ENCODE measurements at places on chromosomes 2 and 18.

GRCh38 chr18:52334307-52334706 lies 5.7 kb upstream of the DCC start:
- DNase-seq: no peak

DNA sequence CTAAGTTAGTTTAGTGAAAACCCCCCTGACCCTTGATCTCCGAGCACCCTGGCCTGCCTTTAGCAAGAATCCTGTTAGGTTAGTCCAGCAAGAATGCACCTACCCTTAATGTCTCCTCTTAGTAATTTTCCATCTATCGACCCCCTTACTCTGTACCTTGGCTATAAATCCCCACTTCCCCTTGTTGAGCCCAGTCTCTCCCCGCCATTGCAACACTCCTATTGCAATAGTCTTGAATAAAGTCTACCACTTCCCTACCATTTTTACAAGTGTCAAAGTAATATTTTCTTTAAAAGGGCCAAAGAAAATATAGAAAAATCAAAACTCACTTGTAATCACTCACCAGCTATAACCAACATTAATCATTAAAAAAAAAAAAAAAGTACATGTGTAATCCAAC lies 4.2 kb upstream of the ZBTB7C start:
- DNase-seq: no peak

- DNase-seq: peak; percentile 85
Measured at GRCh38 chr18:32237049-32237448, 47.2 kb downstream of the MEP1B start.

- DNase-seq: no peak
Measured at GRCh38 chr18:58570360-58571064, 58.4 kb downstream of the ALPK2 start.

- no peak for DNase-seq
Measured at GRCh38 chr2:208937521-208937920, 486.3 kb upstream of the MAP2 start.

DNA sequence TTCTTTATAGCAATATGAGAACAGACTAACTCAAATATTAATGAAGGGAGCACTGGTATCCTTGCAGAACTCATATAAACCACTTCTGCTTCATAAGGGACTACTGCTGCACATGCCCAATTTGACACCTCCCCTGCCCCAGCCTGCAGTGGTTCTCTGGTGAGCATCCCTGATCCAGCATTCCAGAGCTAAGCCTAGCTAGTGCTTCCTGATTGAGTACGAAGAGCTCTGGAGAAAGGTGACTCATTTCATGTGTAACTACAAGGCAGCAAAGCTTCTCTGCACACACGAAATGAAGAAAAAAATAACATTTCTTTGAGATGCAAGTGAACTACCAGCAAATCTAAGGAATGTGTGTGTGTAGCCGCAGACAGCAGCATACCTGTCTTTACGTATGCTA lies 22.8 kb upstream of the ADNP2 start:
- DNase-seq: no peak

- DNase-seq: no peak
Measured at GRCh38 chr2:129205766-129206165, 773.7 kb upstream of the RAB6C start.

DNA sequence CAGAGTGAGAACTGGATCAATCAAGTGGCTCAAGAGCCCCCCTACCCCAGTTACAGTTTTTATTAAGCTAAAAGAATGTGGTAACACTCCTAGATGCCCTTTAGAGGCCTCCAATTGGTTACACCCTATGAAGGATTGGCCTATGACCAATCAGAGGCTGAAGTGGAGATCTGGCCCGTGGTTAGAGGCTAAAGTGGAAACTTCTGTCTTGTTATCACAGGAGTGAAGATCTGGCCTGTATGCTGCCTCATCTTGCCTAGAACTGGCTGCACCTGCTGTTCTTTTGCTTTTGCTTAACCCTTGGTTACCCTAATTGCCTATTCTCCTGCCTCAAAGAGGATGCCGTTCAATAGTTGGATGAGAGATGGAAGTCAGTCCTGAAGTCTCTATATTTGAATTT lies 100.1 kb upstream of the MAP2 start:
- no peak for DNase-seq

DNA sequence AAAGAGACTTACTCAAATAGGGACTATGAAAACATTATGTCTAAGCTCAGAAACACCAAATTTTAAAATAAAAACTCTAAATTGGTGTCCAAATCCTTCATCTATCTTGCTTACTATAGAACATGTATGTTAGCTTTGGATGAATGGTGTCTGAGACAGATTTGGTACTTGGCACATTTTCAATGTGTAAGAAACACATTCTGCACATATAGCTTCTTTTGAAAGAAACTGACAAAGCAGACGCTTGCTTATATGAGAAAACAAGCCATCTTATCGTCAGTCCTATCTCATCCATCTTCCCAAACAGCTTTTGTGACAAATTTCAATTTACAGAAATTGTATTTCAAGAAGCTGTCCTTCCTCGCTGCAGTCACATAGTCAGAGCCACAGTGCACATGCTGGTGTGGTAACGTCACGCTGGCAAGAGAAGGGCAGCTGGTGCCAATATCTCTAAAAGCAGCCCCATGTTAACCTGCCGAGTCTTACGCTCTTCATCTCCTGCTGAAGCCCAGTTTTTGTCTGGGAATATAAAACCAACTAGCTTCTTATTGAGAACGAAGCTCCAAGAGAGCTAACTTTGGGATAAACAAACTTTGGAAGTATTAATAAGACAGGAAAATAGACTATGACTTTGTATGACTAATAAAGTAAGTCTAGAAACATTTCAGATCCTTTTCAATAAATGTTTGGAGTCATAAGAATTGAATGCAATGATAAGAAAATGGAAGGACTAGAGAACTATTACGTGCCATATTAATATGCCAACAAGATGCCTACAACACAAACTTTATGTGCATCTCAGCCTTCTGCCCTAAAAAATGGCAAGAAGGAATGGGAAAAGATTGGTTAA lies 74.9 kb upstream of the TFCP2L1 start:
- no peak for DNase-seq

DNA sequence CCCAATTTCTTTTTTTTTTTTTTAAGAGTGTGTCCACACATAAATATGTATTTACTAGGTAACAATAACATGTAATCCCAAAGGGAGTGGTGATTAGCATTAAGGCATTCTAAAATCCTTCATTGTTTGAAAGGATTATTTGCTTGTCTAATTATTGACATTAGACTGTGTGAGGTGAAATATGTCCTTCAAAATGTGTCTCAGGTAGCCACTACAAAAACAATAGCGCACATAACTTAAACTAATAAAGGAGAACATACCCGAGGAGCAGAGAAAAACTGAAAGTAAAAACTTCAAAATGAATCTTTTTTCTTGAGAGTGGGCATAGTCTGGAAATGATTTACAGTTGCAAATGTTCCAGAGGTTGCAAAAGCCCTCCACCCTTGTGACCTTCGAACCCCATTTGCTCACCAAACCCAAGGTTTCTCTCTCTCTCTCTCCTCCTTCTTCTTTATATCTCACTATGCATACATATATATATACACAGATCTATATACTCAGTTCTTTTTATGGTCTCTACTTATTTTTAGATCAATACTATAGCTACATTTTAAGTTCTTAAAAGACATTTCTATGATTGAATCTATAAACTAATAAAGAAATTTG lies 24.4 kb upstream of the FRZB start:
- DNase-seq: no peak

DNA sequence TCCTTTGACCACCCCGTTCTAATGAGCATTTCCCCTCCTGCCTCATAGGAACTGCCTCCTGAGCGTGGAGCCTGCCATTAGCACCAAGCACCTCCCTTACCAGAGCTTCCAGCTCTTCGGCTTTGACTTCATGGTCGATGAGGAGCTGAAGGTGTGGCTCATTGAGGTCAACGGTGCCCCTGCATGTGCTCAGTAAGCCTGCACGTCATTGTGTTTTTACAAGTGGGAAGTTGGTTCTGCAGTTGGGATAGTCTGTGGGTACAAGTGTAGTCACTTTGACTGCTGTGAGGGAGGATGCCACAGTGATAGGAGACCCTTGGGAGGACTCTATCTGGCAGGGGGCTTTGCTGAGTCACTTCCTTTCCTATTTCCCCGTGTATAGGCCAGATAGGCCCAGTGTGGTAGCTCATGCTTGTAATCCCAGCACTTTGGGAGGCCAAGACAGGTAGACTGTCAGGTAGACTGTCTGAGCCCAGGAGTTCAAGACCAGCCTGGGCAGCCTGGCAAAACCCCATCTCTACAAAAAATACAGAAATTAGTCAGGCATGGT lies 22.0 kb upstream of the POLR1B start:
- DNase-seq: no peak

DNA sequence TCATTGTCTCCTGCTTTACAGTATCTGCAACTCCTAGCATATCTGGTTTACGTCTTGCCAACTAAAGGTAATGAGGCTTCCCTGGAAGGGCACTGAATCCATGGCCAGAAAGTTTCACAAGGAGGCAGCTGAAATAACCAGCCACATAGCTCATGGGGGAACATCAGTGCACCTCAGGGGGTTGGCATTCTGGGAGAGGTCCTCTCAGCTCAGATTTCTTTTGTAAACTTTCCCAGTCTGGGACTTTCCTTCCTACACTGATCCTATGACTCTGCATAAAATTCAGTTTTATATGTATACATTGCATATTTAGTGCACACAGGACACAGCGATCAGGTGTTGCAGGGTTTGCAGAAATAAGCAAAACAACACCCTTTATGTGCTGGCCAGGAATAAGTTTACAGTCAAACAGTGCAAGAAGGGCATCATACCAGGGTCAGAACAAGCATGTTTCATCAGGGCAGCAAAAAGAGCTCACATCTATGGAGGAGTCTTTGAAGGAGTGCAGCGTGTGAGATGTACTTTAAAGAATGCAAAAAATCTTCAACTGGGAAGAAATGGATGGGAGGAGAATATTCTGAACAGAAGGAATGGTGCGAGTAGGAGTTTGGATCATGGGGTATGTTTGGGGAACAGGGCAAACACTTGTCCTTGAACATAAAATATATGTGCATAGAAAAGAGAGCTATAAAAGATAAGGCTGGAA lies 240.6 kb upstream of the RAB12 start:
- DNase-seq: no peak

- peak; percentile 5 for DNase-seq
Measured at GRCh38 chr2:210503725-210504191, 27.2 kb upstream of the LANCL1 start.

GRCh38 chr2:20675701-20676352 lies 8.9 kb downstream of the GDF7 start:
- peak; percentile 15 for DNase-seq

- peak; percentile 32 for DNase-seq
Measured at GRCh38 chr18:67417864-67418523, 98.5 kb downstream of the DSEL start.

DNA sequence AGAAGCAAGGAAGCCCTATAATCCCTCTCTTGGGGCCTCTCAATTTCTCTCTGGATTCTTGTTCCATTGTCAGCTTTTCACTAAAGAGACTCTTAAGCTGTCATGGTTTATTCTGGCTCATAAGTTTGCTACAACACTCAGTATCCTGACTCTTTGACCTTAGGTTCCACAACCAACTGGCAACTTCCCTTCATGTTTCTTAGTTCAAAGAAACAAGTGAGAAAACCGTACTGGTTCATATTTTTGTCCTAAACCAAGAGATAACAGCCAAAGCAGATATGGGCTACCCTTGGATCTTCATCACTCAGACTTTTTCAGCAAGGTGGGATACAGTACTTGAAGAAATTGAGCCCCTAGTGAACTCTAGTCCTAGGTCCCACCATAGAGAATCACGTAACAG lies 109.9 kb upstream of the CRIM1 start:
- DNase-seq: no peak

DNA sequence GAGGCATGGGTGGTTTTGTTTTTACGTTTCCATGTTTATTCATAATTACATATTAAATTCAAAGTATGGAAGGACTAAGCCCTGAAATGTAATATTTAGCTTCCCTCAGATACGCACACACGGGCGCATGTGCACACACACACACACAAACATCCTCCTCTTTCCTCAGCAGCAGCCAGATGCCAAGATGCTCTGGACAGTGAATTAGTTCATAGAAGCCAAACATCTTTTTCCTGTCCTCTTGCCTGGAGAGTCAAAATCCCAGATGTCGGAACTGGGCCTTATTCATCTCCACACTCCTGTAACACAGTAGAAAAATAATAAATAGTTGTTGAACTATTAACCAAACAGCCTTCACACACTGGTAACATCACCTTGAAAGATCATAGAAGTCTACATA lies 273.1 kb downstream of the SP3 start:
- no peak for DNase-seq
